ENCODE measurements at places on chromosomes 12 and 14.

GRCh38 chr14:104353921-104354701 lies 215.7 kb downstream of the KIF26A start:
- no peak for DNase-seq

DNA sequence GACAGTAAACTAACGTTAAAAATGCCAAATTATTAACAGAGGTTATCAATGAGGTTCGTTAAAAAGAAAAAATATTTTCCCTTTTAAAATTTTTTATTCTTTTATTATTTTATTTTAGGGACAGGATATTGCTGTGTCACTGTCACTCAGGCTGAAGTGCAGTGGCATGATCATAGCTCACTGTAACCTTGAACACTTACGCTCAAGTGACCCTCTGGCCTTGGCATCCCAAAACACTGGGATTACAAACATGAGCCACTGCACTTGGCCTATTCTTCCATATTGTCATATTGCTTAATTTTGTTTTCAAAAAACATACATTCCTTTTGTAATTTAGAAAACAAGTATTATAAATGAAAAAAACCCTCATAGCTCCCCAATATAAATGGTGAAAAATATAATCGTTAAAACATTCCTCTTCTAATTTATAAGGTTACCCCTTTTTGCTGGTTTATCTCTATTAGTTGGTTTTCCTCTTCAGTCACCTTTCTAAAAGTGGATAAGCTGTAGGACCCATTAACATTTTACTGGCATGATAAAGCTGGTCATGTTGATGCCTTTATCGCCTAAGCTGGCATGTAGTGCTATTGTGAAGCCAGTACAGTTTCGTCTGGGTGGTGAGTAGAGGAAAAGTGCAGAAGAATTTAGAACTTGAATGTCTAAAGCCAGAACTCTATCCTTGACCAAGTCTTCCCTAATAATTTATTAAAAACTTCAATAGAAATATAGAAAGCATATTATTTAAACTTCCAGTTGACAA lies 27.6 kb downstream of the PDE3A start:
- DNase-seq, result no peak

GRCh38 chr12:6031001-6031400 lies 85.9 kb upstream of the ANO2 start:
- no peak for DNase-seq

DNA sequence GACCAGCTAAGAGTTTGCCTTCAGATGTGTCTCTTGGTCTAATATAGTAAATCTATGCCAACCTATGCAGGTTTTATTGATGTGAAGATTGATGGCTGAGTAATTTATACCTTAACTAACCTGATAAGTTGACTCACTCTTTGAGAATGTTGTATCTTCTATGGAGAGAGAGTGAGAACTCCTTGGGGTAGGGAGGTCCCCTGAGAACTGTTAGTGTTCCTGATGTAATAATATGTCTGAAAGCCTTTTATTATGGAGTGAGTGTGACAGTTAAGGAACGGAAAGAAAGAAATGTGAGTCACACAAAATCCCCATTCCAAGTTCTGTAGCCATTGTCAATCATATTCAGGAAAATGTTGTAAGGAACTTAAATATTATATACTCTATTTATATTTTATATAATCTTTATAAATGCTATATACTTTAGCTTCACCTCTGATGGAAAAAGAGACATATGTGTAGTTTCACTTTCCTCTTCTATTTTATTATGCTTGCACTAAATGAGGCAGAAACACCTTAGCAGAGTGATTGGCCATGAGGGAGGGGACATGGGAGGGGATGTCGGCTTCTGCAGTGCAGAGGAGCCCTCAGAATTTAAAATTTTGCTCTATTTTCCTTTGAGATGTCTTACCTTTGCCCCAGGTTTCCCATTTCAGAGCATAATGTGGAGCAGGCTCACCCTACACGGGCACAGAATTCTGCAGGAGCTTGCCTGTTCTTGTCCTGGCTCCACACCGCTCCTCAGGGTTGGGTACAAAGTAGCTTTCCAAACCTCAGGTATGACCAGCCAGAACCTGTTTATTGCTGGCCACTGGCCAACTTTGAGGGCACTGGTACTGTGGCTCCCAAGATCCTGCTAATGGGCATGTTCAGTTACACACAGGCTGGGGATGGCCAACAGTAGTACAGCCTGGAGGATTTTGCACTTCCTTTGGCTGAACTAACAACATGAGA lies 57.7 kb downstream of the ARF6 start:
- no peak for DNase-seq

GRCh38 chr14:24312736-24313507 lies 1.6 kb downstream of the LTB4R start:
- DNase-seq, result no peak

DNA sequence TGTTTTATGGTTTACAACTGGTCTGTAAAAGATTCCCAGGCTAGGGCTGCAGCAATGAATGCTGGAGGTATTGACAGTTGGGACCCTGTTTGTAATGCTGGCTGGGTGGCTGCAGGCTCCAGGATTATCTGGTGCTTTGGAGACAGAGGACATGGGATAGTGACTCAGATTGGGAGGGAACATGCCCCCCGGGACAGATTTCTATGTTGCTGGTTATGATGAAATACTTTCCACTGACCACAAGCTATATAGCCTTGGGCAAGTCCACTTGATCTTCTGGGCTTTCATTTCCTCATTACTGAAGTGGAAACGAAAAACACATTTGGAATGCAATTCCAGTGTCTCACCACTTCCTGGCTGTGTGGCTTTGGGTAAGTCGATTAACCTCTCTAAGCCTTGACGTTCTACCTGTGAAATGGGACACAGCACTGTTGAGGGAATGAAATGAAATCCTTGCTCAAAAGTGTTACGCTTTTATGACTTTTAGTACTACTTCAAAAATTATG lies 6.3 kb upstream of the TPCN1 start:
- DNase-seq, result no peak
